ENCODE measurements at places on chromosomes 12 and 14. TPM values are rescaled to one million over a fixed set of nuclear protein-coding genes. Genes with fewer than 3 reads are reported as not detected.

DNA sequence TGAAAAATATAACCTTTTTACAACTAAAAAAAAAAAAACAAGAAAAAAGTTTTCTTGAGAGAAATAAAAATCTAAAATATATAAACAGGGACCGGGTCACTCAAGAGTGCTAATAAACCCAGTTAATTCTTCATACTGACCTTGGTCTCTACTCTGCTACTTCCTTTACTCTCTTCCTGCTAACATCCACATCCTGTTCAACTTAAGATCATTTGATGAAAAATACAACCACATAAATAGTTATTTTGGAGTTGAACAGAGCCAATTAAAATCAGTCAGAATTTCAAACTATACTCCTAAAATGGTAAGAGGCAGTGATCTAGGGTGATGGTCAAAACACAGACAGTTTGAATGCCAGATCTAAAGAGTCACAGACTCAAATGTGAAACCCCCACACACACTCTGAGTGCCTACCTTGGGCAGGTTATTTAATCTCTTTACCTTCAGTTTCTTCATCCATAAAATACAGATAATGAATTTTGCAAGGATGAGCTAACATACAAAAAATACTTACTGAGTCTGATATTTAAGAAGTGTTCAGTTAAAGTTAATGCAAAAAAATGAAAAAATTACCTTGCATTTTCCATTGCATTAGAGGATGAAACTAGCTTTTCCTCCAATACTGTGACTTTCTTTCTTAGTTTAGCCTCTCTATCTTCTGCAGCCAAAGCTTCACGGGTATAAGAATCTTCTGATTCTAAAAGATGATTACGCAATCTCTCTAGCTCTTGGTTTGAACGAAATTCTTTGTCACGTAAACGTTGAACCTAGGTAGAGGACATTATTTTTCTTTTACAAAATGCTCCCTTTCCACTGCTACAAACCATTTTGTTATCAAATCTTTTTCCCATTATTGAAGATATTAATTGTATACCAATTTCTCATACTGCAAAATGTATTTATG lies 40.9 kb downstream of the TRIP11 start:
- no peak for DNase-seq

- DNase-seq = no peak
These were observed 55.4 kb downstream of the KCNJ8 start for GRCh38 chr12:21718944-21719650.

DNA sequence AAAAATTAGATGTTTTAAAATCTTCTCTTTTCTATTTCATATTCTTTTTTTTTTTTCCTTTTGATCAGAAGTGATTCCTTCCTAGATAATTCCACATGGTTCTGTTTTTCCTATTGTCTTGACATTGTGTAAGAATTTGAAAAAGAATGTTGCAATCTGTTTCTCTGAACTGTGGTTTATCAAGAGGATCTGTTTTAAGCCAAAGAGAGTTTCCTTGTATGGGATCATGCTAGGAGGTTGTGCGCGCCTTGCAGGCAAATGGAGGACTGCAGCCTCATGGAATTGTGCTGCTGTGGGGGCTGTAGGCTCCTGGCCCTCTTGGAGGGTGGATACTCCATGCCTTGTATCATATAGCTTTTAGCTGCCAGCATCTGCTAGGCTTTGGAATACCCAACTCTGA lies 43.3 kb upstream of the MBIP start:
- DNase-seq = no peak

DNA sequence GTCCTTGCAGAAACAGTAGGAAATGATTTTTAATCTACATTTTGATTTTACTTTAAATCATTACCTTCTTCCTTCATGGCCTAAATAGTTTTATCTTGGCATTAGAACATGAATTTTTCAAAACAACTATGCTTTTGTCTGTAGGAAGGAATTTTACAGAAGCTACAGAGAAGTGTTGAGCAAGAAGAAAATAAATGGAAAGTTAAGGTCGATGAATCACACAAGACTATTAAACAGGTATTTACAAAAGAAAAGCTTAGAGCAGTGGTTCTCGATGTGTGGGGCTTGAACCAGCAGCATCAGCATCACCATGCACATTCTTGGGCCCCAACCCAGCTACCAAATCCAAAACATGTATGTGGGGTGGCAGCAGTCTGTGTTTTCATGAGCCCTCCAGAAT lies 91.6 kb downstream of the KTN1 start:
- DNase-seq = no peak

GRCh38 chr14:27040552-27040951 lies 442.7 kb upstream of the NOVA1 start:
- DNase-seq = no peak

DNA sequence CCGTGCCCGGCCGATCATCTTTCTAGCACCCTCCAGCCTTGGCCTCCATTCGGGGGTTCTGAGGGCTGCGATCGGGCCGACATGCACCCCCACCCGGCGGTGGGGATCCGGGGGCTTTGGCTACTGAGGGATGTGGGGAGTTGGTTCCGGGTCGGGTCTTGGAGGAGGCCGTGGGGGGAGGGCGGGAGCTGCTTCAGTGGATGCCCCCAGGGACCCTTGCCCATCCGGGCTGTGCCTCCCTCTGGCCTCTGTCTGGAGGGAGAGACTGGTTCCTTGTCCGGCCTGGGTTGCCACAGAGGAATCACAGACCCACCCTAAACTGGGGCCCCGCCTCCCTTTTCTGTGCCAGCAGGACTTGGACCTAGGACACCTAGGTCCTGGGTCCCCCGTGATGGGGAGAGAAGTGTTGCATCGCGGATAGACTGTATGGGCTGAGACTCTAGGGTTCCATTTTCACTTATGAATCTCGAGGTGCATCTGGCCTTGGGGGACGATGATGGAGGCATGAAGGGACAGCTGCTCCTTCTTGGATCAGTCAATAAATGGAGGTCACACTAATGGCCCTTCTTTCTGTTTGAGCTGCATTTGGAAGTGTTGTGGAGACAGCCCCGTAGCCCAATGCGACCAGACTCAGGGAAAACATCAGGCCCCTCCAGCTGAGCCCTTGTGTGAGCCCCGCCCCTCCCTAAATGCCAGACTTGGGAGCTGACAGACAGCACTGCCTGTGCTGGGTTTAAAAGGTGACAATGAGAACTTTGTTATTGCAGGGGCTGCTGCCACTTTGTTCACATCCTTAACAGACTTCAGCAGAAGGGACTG lies 577 bp downstream of the DTX3 start:
- no peak for DNase-seq

DNA sequence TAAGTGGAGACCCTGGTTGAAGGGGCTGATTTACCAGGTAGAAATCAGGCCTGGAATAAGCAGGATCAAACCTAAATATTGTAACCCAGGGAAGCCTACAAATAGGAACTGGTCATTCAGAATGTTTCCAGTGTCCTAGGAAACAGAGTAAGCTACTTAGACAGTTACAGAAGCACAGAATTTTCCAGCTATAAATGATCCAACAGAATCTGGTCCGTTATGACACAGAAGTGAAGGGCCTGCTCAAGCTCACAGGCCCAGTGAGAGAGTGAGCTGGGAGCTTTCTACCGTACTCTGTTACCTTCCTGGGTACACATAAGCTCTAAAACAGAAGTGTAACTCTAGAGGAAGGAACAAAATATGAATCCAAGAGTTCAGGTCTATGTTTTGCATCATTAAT lies 119.1 kb downstream of the TTC7B start:
- DNase-seq = no peak

DNA sequence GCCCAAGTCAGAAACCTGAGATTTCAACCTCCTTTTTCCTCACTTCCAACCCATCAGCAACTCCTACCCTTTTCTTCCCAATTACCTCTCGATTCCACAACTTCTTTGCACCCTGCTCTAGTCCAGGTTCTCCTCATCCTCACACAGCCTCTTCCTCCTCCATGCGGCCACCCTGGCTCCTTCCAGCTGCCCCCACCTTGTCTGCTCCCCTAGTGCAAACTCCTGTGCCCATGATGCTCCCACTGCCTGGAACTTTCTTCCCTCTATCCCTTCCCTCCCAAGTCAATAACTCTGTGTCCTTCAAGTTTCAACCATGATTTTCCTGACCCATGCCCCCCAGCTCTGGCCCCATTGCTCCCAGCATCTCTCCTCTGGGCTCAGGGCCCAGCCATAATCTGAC lies 17.3 kb downstream of the SELPLG start:
- no peak for DNase-seq

KLRF1 gene
- total RNA-seq = not detected

INSM2 gene
- not detected for total RNA-seq

DNA sequence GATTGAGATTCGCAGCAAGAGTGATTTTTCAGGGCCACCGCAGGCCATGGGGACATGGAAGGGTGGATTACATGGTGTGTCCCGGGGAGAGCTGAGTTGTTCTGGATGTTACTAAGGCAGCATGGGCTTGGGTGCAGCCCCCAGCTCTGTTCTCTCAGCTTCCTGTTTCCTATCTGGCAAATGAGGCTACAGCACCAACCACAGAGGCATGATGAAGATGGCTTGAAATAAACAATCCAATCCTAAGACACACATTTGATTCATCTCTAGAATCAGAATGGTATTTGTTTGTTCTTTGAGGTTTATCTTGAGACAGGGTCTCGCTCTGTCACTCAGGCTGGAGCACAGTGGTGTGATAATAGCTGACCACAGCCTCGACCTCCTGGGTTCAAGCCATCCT lies 21.6 kb downstream of the GLTP start:
- no peak for DNase-seq

P2RX2 gene
- not detected for total RNA-seq

NUAK1 gene
- 11.0 TPM for total RNA-seq

DNA sequence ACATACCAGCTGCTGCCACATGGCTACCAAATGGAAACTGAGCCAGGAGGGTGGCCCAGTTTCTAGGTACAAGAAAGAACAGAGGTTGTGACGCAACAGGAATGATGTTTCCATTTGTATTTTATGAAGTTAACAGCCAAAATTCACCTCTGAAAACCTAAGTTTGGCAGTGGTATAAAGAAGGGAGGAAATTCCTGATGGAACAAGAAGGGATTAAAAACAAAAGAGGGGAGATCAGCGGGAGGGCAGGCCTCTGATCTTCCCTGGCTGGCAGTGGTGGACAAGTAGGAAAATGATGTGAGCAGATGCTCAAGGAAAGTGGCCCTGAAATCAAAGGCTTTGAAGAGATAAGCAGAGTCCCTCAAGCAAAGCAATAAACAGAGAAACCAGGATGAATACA lies 47.3 kb upstream of the BCL2L14 start:
- DNase-seq = no peak

DNA sequence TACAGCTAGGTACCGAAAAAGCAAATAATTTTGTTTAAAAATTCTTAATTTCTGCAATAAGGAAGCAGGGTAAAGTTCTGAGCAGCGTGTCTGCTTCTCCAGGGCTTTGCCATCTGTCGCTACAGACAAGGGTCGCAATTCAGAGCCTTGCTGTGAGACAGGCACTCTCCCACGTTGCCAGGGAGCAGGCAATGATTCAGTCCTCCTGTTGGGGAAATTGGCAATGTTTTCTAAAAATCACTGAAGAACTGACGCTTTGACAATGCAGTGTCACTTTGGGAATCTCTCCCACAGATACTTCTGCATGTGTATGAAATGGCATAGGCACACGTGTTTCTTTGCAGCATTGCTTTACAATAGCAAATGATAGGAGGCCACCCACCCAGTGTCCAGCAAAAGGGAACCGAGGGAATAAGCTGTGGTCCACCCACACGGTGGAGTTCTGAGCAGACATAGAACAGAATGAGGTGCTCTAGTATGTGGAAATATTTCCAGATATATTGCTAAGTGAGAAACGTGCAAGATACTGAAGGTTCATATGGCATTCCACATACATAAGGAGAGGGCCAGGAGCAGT lies 16.0 kb upstream of the HIP1R start:
- no peak for DNase-seq

HOXC5 gene
- not detected for total RNA-seq

DNA sequence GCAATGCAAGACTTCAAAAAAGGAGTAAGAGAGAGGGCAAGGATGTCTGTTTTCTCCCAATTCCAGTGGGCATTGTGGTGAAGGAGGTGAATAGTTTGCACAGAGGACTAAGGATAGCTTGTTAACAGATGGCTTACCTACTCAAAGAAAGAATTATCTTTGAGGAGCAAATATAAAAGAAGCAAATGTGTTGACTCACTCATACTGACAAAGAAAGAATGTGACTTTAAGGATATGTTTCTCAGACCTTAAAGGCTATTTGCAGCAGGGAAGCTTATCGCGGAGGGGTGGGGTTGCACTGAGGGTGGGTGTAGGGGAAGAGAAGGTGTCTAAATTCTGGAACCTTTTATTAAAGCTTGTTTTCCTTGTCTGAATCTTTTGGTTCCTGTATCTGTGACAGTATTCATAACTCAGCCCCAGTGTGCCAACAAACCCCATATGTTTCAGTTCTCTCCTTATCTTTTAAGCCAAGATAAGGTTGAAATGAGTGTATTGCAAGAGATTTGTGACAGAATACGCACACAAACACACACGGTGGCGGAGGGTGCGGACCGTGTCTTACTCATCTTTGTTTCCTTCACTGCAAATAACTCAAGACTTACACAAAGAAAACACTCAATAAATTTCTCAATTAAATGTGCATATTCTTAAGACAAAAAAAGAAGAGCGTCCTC lies 146.4 kb upstream of the ARID2 start:
- DNase-seq = no peak

MSI1 gene
- total RNA-seq = not detected

TAS2R42 gene
- total RNA-seq = not detected

IFI27 gene
- not detected for total RNA-seq

- no peak for DNase-seq
These were observed 3.4 kb downstream of the GLIPR1L1 start for GRCh38 chr12:75337905-75338304.

KCNC2 gene
- not detected for total RNA-seq

DNA sequence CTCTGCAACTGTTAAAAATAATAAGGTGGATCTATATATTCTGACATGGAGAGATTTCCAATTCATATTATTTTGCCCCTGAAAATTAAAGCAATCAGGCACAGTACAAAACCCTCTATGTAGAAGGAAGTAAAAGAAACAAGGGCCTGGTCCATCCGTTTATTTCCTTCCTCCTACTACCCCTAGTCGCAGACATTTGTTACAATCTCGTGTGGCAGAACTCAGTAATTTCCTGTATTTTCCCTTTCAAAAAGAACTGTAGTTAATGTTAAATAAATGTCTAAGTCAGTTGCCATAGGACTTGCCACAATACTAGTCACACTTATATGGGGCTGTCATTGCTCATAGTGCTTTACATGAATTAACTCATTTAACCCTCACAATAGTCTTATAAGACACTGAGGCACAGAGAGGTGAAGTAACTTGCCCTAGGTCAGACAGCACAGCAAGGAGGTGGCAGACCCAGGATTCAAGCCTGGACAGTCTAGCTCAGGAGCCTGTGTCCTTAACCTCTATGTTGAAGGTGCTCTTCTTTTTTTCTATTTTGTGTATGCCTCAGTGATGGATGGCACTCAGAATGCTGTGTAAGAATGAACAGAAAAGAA lies 24.2 kb downstream of the NINJ2 start:
- no peak for DNase-seq

DNA sequence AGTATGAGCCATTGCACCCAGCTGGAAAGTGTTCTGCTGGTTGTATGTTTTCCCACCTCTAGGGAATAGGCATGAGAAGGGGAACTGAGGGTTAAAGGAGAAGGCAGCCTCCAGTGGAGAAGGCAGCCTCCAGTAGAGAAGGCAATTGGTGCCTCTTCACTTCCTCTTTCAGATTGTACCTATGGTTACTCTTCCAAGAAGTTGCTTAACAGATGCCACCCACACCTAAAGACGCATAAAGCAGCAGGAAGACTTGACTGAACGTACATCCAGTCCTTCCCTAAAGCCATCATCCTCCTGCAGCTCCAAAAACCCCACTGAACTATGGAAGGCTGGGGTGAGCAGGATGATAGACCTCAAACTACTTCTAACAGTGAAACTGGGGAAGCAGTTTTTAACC lies 13.1 kb downstream of the DPF3 start:
- no peak for DNase-seq

CCDC38 gene
- not detected for total RNA-seq

GRCh38 chr14:44490966-44491365 lies 16.1 kb downstream of the FSCB start:
- no peak for DNase-seq
